Right kidney (tissue), 9 donors: ENCODE measurements at places on chromosomes 2 and 18.

- DNase-seq = no peak
These were observed 1.0 kb upstream of the ROCK1 start for GRCh38 chr18:21112543-21113105.

DNA sequence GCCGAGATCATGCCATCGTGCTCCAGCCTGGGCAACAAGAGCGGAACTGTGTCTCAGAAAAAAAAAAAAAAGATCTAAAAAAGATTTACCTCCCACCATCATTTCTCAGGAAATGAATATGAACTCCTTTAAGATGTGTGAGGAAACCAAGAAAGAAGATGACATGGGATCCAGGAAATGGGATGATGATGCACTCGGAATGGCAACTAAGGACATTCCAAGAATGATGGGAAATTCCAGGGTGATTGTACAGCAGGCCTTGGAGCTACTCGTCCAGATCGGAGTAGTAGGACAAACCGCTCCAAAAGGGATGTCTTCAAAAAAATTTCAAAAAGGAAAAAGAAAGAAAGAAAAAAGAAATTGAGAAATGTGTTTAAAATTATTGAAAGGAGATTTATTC is 84.9 kb upstream of the PMAIP1 start:
- no peak for DNase-seq

GRCh38 chr2:15230599-15231192 is 330.4 kb downstream of the NBAS start:
- no peak for DNase-seq

GRCh38 chr2:51103205-51103604 is 71.3 kb upstream of the NRXN1 start:
- peak; percentile 17 for DNase-seq

DNA sequence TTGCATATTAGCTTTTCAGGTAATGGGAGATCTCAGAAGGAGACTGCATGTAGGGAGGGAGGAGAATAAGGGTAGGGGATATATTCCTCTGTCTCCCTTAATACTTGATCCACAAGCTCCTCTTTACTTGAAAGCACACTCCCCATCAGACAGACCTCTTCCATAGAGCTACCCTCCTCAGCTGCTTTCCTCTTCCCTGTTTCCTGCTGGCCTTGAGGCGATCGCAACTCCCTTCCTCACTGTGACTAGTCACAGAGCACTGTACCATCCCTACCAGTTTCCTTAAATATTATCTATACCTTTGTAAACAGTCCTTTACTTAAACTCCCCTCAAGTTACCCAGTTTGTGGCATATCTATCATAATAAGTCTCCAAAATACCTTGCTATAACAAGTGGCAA is 10.9 kb downstream of the ROCK1 start:
- DNase-seq = no peak

- no peak for DNase-seq
These were observed 12.3 kb downstream of the AQP12B start for GRCh38 chr2:240670402-240670801.

- no peak for DNase-seq
These were observed 1.2 kb upstream of the TANC1 start for GRCh38 chr2:158967114-158967730.

DNA sequence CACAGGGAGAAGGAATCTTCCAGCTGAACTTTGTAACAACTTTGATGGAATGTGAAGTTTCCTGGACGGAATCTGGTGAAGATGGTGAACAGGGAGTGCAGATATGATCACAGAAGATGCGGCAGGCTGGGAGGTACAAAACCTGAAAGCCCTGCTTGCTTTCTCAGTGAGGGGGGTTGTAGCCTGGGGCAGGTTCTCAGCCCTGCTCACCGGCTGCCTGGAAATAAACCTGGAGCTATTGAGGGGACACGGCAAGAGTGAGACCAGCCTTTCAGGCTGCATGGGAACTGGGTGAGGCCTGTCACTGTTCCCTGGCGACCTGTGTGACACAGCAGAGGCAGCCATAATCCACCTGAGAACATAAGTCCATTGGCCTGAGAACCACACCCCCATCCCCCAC is 174.8 kb downstream of the LCLAT1 start:
- DNase-seq = no peak

GRCh38 chr2:80852079-80852807 is 547.7 kb upstream of the LRRTM1 start:
- no peak for DNase-seq

DNA sequence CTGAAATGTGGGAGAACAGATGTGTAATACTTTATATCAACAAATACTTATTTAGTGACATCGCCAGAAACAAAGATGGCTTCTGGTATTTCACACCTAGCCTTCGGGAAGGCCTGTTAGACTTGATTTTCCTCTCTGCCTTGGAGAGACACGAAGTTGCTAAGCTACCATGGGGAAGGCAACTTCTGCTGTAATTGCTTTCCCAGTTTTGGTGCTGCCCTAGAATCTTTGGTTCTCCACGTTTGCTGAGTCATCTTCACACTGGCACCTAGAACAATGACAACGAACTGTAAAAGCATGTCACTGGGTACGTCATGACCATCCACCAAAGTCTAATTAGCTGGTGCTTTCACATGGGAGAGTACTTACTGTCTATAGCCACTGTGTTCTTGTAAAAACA is 58.7 kb upstream of the ACTR3 start:
- no peak for DNase-seq

- DNase-seq = no peak
These were observed 367.2 kb downstream of the MTX2 start for GRCh38 chr2:176636401-176636800.

GRCh38 chr2:62199392-62200125 is 3.6 kb downstream of the B3GNT2 start:
- DNase-seq = no peak

GRCh38 chr2:198191651-198192050 is 387.3 kb downstream of the PLCL1 start:
- DNase-seq = no peak

DNA sequence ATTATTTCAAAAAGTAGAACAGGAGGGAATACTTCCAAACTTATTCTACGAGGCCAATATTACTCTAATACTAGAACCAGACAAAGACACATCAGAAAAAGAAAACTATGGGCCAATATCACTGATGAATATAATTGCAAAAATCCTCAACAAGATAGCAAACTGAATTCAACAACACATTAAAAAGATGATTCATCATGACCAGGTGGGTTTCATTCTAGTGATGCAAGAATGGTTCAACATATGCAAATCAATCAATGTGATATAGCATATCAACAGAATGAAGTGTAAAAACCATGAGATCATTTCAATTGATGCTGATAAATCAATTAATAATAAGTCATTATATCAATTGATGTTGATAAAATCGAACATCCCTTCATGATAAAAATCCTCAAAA is 22.4 kb upstream of the EML6 start:
- no peak for DNase-seq

DNA sequence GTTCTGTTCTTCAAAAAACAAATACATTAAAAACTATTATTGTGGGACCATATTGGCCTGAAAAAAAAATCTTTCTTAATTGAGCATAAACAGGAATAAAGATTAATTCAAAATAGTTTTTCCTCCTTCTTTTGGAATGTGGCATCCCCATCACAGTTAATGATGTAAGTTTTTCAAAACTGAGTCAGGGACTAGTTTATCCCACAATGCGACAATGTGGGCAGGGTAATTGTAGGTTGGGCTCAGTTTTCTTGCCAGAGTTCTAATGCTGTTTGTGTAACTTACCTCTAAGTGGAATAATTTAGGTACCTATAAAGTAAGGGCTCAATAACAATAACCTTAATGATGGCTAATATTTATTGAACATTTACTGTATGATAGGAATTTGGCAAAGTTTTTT is 82.0 kb downstream of the PMS1 start:
- DNase-seq = no peak
